Lower lobe of right lung (tissue), 2 donors: ENCODE measurements at places on chromosomes 3 and 15.
A peak's percentile ranks its signal among the peaks of the same experiment; 100 is the strongest.

- no peak for DNase-seq
Observed at GRCh38 chr3:29245441-29245840, 35.4 kb upstream of the RBMS3 start.

- DNase-seq: no peak
Observed at GRCh38 chr3:10600726-10601125, 95.3 kb upstream of the ATP2B2 start.

DNA sequence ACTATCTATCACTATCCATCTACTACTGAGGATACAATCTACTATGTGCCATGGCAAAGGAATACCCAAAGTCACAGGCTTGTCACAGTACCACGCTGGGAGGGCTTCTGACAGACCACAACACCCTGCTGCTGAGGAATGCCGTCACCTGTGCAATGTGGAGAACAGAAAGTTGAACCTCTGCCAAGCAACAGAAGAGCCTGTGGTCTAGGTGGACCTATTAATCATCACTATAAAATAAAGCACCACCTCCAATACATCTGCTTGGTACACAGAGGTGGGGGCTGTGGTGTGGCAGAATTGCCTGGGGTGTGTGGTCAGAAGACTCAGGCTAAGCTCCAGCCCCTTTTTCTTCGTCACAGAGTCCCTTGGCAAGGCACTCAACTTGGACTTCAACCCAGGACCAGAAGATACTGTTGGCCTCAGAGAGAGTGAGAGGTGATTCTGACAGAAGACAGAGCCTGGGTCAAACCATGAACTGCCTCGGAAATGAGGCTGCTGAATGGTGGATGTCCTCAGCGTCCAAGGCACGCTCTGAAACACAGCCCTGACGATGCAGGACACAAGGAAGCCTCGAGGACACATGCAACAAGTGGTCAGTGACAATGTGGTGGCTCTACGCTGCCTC is 189.4 kb upstream of the CHRNA7 start:
- DNase-seq: no peak

GRCh38 chr3:46946856-46947545 is 29.5 kb downstream of the CCDC12 start:
- peak; percentile 60 for DNase-seq

DNA sequence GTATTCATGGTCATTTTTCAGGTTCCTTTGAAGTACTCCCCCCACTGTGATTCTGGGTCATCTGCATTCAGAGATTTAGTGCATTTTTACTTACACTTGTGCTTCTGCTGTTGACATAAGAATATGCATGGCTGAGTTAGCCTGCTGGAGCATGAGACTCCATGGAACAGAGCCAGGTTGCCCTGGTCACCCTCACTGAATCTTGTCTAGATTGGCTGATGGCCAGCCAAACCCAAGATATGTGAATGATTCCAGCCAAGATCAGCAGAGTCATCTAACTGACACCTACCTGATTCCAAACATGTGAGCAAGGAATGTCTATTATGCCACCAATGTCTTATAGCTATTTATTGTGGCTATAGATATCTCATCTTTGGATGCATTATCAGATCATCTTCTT is 25.1 kb downstream of the DTWD1 start:
- no peak for DNase-seq

DNA sequence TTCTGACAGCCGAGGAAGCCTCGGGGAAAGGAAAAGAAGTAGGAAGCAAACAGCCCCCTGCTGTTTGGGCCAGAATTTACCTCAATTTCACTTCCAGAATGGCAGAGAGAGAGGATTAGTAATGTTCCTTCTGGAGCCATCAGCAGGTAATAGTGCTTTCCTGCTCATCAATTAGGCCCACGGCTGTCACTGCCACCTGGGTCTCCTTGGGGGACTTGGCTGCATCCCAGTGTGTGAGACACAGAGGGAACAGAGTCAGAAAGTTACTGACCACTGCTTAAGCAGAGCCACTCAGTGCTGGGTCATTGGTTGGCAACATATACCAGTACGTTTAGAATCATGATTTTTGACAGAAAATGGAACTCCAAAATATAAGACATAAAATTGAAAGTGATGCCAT is 397.0 kb downstream of the EPHA3 start:
- no peak for DNase-seq

DNA sequence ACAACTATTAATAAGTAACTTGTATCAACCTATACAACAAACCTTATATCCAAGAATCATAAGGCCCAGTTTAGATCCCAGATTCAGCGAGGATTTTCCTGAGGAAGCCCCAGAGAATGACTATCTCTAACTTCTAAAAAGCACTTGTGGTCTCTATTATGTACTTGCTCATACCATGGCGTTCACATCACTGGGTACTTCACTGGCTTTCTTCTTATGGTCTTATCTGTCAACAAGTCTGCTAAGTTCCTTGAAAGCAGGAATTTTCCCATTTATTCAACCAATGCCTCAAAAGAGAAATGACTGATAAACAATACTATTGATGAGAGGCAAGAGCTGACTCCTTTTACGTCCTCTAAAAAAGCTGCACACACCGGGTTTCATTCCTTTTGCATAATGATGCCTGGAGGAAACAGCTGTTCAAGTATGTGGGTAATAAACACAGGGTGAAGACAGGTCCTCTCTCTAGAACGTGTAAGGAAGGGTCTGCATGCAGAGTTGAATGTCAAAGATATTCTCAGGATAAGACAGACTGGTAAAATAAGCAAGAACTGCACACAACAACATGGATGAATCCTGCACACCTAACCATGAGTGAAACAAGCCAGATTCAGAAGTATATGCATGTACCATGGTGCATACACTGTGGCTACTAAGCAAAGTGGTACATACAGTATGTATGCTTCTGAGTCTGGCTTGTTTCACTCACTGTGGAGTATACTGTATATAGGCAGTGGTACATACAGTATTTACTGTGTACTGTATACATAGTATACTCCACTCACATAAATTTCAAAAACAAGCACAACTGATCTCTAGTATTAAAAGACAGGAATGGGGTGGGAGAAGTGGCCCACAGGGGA is 408.7 kb downstream of the SHQ1 start:
- no peak for DNase-seq

- DNase-seq: no peak
Observed at GRCh38 chr3:123559040-123559861, 25.6 kb downstream of the HACD2 start.

DNA sequence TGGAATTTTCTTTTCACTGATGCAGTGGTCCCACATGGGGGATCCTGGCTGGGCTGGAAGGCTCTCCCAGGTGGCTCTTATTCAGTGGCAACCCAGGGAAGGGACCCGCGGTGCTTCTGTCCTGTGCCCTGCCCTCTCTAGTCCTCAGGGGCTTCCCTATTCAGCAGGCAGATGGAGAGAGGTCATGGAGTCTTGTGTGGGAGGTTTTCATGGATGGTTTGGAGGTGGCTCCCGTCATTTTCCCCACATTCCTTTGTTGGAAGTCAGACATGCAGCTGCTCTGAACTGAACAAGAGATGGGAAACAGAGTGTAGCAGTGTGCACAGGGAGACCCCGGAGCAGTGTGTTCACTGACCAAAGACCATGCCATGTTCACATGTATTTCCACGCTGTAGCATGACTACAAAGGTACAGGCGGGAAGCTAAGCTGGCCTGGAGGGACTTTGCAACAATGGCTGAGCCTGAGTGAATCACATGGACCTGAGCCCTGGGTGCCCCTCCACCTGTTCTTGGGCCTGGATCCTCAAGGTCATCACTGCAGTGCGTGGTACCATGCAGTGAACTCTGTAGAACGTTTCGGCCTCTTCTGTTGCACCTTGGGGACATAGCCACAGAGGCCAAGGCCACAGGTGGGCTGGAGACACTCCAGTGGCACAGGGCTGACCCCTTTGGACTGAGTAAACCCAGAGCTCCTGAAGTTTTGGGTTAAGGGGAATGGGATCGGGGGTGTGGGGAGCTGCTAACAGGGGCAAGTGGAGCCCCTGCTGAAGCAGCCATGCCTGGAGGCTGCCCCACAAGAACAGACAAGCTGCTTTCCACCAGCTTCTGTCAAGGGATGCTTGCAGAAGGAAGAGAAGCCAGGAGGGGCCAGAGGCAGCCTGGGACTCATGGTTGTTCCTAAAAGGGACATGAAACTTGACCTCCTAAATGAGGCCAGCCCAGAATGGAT is 123.0 kb downstream of the ASB7 start:
- DNase-seq: no peak

DNA sequence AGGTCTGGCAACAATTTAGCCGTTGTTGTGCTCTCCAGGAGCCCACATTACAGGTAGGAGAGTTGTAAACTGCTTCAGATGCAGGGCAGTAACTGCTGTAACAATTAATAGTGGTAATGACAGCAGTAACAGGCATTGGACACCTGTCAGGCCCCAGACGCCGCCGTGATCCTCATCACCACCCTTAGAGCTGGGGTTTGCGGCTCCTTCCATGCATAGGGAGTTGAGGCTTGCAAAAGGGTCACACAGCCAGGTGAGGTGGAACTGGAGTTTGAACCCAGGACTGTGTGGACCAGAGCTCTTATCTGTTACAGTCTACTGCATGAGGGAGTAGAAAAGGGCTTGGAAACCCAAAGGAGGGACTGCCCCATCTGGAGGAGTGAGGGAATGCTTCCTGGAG is 26.8 kb upstream of the NR2C2 start:
- DNase-seq: no peak

DNA sequence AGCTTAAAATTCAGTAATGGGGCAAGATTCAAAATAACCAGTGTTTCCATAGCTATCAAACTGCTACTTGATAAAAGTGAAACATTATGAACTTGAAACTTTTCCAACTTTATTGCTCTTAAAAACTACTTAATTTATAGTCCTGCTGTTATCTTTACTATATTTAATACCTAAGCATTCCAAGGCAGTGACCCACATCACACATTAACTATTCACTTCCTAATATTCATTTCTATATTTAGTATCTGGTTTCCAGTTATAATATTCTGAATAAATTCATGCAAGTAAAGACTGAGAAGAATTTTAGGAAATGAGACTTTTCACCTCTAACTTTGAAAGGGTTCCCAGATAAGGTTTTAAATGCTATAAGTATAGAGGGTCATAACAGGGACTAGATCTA is 64.9 kb downstream of the UACA start:
- DNase-seq: no peak

DNA sequence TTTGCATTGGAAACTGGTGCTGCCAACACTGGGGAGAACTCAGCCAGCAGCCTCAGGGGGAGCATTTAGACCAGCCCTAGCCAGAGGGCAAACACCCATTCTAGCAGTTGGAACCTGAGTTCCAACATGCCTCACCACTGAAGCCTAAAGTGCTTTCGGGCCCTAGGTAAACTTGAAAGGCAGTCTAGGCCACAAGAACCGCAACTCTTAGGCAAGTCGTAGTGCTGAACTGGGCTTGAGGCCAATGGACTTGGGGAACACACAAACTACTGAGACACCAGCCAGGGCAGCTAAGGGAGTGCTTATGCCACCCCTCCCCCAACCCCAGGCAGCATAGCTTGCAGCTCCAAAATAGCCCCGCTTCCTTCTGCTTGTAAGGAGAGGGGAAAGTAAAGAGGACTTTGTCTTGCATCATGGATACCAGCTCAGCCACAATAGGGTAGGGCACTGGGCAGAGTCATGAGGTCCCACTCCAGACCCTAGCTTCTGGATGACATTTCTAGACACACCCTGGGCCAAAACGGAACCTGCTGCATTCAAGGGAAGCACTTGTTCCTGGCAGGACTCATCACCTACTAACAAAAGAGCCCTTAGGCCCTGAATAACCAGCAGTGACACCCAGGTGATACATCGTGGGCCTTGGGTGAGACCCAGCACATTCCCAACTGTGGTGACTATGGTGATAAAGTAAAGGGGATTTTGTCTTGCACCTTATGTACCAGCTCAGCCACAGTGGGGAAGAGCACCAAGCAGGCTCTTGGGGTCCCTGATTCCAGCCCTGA is 37.3 kb upstream of the TEX9 start:
- no peak for DNase-seq

- no peak for DNase-seq
Observed at GRCh38 chr3:46848271-46849044, 14.8 kb downstream of the MYL3 start.

DNA sequence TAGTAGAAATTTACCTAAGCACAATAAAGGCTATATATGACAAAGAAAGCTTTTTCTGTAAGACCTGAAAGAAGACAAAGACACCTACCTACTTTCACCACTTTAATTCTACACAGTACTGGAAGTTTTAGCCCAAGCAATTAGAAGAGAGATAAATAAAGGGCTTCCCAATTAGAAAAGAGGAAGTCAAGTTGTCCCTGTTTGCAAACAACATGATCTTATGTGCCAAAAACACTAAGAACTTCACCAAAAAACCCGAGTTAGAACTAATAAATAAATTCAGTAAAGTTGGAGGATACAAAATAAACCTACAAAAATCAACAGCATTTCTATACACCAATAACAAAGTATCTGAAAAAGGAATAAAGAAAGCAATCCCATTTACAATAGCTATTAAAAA is 190.9 kb downstream of the NR2F2 start:
- DNase-seq: no peak

- DNase-seq: no peak
Observed at GRCh38 chr3:149442851-149443544, 31.5 kb upstream of the TM4SF4 start.

GRCh38 chr3:11638495-11639358 is 5.0 kb downstream of the VGLL4 start:
- no peak for DNase-seq

- DNase-seq: no peak
Observed at GRCh38 chr15:69439623-69440022, 13.0 kb upstream of the RPLP1 start.
